Dermis blood vessel endothelial cell (primary cell): ENCODE measurements at places on chromosomes 12 and 14. TPM values are rescaled to one million over a fixed set of nuclear protein-coding genes. Genes with fewer than 3 reads are reported as not detected.

DNA sequence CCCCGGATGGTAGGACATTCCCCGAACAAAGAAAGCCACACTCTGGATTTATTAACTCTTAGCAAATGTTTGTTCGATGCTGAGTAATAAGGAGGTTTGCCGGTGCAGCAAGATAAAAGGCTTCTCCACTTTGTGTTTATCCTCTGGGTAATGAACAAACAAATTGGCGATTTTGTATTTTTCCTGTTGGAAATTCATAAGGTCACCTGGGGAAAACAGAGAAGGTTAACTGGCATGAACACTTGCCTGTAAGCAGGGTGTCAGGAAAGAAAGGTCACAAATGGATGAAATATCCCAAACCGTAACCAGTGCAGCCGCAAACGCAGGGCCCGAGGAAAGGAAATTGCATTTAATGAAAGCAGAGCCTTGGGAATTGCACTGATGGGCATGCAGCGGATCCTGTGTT is 132.8 kb downstream of the RMST start:
- DNase-seq = no peak

DEPDC4 gene
- total RNA-seq = 0.17 and 0.33 TPM in 2 replicates

TBC1D30 gene
- 19.6 and 19.9 TPM in 2 replicates for total RNA-seq

GALNT4 gene
- 18.5 and 19.3 TPM in 2 replicates for total RNA-seq
